RWPE1 (cell line): ENCODE measurements at places on chromosomes 13 and 19.

GRCh38 chr19:18430417-18431144, 7.4 kb downstream of the ISYNA1 start:
- DNase-seq = no peak

DNA sequence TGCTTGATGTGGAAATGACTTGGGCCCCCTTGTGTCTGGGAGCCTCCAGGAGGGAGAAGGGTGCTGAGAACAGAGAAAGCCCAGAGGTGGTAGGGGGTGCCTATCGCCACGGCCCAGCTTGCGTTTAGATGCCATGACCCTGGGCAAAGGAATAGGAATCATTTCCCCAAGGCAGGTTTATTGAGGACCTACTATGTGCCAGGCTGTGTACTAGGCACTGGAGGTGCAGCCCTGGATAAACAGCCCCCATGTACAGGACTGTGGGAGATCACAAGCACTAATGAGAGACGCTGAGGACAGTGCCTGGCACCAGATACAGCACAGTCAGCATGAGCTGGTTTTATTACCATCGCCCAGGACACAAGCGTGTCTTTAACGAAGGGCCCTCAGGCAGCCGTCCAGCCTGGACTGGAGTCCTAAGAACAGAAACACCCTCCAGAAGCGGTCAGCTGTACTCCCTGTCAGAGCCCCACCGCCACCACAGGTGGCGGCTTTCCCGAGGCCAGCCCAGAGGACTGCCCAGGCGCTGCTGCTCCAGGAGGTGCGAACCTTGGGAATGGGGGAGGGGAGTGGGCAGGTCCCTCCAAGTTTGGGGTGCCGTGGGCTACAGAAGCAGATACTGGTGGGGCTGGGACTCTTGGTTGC, 4.6 kb downstream of the TMEM147 start:
- no peak for DNase-seq

DNA sequence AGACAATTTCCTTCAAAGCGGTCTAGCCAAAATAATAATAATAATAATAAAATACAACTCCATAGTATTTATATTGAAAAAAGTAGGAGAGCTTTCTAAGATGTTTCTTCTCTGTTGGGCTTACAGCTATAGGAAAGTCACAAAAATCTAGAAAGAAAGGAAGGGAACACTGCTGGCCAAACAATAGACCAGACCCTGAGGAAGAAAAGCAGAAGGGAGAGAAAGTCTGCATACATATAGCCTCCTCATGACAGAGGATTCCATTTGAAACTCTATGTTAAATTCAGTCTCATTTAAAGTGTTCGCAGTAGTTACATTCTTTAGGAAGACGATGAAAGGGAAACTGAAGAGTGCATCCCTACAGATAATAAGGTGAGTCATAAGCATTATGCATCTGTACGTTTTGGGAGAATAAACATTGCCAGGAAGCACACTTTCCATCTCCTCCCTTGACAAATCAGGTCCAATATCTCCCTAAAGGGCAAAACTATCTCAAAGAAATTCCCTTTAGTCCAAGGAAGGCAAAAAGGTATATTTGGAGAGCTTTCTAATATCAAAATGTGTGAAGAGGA, 86.5 kb downstream of the PCDH9 start:
- DNase-seq = no peak

DNA sequence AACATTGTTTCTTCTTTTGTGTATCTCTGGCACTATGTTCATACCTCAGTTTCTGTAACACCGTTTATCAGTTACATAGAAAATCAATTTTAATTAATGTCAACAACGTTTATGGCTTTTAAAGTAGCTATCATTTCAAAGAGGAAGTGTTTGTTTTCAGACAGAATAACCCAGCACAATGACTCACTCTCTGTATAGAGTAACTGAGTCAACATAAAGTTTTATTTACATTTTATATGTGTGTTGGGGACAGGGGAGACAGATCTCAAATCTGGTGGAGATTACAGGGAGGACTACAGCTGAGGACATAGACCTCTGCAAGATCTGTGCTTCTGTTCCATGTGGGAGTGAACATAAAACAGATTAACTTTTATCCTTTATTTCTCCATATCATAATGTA, 2590.1 kb downstream of the PCDH9 start:
- DNase-seq = peak; percentile 4

DNA sequence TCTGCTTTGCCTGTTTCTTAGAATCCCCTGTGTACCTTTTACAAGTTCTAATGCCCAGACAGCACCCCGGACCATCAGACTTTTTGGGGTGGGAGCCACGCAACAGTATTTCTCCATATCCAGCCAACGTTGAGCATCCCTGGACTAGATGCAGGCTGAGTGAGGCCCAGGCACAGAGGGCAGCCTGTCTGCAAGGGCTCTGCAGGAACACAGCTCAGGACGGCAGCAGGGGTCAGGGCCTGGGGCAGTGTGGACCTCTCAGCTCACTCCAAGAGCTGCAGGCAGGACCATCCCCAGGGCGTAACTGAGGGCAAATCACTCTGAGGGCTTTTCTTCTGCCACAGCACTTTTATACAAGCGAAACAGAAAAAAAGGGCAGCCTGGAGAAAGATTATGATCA, 95.8 kb downstream of the DNAJC15 start:
- DNase-seq = no peak
